ENCODE measurements at places on chromosomes 16 and 17. TPM values are rescaled to one million over a fixed set of nuclear protein-coding genes. Genes with fewer than 3 reads are reported as not detected.
A peak's percentile ranks its signal among the peaks of the same experiment; 100 is the strongest.

GRCh38 chr17:28714281-28714680 is 2.6 kb upstream of the PROCA1 start:
- peak; percentile 30 for DNase-seq

DNA sequence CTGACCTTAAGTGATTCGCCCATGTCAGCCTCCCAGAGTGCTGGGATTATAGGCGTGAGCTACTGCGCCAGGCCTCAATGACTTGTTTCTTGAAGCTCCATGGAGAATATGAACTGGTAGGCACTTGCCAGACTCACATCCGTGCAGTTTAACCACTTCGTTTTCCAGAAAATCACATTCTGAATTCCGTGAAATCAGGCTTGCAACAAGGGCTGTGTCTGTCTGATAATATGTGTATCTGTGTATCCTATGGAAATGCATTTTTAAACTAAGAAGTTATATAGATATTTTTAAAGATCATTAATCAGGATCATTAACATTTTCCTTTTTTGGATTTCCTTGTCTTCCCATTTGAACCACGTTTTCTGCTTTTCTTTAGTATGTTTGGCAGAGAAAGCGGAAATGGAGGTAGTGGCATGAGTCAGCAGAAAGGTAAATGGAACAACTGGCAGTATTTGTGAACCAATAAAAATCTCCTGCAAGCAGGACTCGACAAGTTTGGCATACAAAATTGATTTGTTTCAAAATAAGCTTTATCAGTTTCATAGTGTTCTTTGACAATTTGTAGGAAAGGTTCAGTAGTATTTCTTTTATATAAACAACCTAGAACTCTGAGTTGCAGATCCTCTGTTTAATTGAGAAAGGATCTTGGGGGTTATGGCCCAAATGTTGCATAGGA is 33.0 kb downstream of the USP10 start:
- DNase-seq = no peak

DNA sequence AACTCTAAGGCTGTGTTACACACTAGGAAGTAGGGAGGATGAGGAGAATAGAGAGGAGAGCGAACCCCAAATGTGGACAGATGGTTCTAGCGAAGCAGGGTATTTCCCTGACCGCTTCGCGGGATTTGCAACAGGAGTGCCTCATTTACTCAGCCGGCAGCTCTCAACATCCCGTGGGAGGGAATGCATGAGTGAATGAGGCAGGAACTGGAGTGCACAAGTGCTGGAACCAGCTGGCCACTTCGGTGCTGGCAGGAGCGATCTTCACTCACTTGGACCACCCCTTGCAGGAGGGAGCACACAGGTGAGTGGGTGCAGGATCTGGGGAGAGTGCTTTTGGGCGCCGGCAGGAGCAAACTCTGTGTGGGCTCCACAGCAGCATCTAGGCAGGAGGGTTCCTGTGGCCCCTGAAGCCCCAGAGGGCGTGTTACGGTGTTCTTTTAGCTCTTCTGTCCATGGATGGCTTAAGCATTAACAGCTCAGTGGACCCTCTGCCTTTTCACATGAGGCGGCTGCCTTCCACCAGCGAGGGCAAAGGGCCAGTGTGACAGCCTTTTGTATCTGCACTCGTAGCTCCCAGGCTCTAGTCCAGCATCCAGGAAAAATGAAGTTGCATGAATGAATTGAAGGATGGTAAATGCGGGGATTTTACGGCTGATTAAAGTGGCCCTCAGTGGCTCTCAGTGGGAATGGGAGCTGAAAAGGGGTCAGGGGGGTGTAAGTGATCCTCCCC is 17.4 kb upstream of the ZNHIT3 start:
- DNase-seq = no peak

GRCh38 chr16:9297437-9298113 is 206.1 kb downstream of the HAPSTR1 start:
- peak; percentile 62 for DNase-seq

DNA sequence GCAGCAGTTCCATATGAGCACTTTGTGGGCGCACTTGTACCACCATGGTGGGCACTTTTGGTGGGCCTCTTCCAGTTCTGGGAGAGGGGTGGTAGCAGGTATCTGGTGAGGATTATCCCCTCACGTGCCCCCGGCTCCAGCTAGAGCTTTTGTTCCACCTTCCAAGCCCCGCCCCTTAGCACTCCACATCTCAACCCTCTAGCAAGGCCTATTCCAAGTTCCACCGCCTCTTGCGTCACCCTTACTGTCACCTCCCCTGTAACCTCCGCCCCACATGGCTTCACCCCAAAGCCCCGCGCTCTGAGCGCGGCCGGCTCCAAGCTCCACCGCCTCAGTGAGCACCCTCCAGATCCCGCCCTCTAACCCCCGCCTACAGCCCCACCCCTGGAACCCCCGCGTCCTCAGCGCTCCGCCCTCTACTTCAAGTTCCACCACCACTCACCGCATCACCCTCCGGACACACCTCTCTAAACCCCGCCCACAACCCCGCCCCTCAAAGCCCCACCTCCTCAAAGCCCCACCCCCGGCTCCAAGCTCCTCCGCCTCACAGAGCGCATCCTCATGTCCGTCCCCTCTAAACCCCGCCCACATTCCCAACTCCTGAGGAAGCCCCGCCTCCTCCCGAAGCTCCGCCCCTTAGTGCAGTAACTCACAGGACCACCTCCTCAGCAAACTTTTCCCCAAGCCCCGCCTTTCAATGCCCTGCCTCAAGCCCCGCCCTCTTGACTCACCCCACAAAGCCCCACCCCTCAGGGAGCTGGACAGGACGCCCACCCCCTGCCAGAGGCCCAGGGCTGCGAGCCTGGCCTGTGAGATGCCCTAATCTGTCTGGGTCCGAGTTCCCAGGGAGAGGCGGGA is 11.1 kb downstream of the SCN4A start:
- DNase-seq = peak; percentile 100

DNA sequence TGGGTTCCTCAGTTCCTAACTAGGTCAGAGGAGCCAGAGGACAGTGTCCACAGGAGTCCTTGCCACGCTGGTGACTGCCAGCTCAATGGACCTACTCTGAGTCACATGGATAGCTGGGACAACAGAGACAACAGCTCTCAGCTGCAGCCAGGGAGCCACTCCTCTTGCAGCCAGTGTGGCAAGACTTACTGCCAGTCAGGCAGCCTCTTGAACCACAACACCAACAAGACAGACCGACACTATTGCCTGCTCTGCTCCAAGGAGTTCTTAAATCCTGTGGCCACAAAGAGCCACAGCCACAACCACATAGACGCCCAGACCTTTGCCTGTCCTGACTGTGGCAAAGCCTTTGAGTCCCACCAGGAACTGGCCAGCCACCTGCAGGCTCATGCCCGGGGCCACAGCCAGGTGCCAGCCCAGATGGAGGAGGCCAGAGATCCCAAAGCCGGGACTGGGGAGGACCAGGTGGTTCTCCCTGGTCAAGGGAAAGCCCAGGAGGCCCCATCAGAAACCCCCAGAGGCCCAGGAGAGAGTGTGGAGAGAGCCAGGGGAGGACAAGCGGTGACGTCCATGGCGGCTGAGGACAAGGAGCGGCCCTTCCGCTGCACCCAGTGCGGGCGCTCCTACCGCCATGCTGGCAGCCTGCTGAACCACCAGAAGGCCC is 6.7 kb downstream of the ZNF646 start:
- no peak for DNase-seq

- no peak for DNase-seq
Measured at GRCh38 chr17:44840936-44841335, 6.7 kb upstream of the HIGD1B start.

- DNase-seq = no peak
Measured at GRCh38 chr16:273547-274421, 2.0 kb downstream of the RGS11 start.

DNA sequence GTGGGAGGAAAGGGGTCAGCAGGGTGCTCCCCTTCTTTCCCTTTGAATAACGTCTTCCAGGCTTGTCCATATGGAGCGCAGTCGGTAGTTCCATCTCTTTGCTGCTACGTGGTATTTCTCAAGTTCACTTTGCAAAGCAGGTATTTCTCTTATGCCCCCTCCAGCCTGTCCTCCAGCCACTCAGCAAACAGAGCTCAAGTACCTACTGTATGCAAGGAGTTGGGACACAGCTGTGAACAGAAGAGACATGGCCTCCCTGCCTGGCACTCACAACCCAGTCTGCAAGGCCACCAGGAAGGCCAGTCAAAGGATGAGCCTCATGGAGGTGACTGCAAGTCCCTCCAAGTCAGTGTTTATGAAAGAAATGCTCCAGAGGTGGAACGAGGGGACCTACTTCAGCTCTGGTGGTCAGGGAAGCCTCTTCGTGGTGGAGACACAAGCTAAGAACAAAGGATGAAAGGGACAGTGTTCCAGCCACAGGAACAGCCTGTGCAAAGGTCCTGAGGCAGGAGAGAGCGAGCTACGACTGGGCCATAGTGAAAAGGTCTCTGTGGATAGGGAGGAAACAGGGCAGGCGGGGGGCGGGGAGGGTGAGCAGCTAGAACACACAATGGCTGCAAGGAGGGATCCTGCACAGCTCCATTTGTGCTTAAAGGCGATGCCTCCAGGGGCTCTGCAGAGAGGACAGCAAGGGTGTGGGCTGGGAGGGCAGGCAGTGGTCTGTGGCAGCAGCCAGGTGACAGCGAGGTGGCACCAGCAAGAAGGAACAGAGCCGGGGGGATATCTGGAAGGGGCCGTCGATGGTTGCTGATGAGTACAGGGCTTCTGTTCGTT is 32.6 kb downstream of the PPL start:
- no peak for DNase-seq

DNA sequence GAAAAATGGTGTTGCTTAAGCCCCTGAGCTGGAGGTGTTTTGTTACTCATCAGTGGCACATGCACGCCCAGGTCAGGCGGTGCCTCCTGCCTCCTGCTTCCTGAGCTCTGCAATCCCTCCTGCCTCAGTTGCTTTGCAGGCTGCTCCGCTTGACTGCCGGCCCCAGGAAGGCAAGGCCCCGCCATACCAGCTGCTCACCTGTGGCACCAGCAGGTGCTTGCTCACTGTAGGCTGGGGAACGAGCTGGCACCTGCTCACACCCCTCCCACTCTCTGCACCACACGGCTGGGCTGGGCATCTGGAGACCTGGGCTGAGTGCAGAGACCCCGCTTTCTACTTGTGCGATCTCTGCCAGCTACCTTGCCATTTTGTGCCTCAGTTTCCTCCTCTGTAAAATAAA is 200.2 kb downstream of the RBFOX3 start:
- no peak for DNase-seq

GRCh38 chr17:63841350-63842172 is 924 bp downstream of the SMARCD2 start:
- no peak for DNase-seq

DNA sequence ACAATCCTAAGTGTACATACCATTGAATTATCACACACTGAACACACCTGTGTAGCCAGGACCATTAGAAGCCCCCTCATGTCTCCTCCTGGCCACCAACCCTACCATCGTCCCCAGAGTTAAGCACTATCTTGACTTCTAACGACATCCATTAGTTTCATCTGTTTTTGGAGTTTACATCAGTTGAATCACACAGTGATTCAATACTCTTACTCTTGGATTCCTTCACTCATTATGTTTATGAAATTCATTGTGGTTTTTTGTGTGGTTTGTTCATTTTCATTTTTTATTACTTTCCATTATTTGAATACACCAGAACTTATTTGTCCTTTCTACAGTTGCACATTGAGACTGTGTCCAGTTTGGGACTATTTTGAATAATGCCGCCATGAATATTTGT is 13.6 kb downstream of the DRC7 start:
- DNase-seq = no peak

DNA sequence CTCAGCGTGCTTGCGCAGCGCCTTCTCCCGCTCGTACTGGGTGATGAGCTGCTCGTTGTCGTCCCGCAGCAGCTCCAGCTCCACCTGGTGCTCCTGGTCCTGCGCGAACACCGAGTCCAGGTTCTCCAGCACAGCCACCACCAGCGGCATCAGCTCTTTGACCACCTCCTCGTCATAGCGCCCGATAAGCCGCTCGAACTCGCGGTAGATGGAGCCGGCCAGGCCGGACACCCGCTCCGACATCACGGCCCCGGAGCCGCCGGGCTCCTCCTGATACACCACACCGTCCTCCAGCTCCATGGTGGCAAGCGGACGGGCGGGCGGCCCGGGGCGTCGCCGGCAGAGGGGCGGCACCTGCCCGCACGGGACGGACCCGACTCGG is 320 bp downstream of the SPAG9 start:
- DNase-seq = no peak

- DNase-seq = no peak
Measured at GRCh38 chr16:27311448-27311830, 2.3 kb upstream of the IL4R start.

DNA sequence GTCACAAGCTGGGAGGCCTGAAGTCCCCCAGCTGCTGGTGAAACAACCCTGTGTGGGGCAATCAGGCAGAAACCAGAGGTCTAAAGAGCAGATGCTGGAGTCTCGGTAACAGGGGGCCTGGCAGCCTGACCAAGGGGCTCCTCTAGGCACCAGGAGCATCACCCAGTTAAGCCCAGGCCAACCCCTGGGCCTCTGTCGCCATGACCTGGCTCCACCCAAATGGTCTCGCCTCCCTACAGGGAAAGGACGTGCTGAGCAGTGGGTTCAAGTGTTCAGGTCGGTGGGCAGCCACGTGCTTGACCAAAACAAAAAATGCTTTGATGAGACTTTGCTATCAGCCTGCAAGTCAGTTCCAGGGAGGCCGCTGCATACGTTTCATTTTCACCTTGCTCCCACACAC is 240.3 kb downstream of the ZNF423 start:
- peak; percentile 15 for DNase-seq

DNA sequence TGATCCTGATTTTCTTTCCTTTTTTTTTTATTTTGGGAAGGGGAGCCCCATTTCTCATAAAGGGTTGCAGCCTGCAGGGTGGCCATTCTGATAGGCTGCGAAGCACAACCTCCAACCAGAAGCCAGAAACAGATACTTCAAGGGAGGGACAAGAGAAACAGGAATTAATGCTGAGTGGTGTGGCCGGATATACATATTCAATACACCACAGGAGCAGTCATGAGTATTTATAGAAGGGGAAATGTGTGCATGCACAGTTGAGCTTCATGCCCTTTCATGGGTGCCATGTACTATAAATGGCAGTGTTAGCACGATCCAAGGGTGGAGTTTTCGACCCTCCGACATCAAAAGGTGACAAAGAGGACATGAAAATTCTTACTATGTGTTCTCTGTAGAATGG is 320.8 kb downstream of the CBLN1 start:
- no peak for DNase-seq

The HIRIP3 gene
- total RNA-seq = 18.5 TPM

The CBX8 gene
- 1.2 TPM for total RNA-seq

The NUTF2 gene
- total RNA-seq = 190 TPM

The ASGR1 gene
- total RNA-seq = 5.9 TPM

The HCRT gene
- not detected for total RNA-seq

The TP53TG3F gene
- not detected for total RNA-seq

The AXIN1 gene
- 52.5 TPM for total RNA-seq

The SSH2 gene
- 11.8 TPM for total RNA-seq

Measured in H9 (cell line).